ENCODE measurements at places on chromosomes 11 and 22.

GRCh38 chr11:230431-230830 lies 5.7 kb downstream of the SIRT3 start:
- DNase-seq = no peak

GRCh38 chr11:69005631-69006368 lies 7.2 kb downstream of the MRGPRF start:
- no peak for DNase-seq

- DNase-seq = no peak
Measured at GRCh38 chr11:80441821-80442220, 1001.0 kb upstream of the TENM4 start.

DNA sequence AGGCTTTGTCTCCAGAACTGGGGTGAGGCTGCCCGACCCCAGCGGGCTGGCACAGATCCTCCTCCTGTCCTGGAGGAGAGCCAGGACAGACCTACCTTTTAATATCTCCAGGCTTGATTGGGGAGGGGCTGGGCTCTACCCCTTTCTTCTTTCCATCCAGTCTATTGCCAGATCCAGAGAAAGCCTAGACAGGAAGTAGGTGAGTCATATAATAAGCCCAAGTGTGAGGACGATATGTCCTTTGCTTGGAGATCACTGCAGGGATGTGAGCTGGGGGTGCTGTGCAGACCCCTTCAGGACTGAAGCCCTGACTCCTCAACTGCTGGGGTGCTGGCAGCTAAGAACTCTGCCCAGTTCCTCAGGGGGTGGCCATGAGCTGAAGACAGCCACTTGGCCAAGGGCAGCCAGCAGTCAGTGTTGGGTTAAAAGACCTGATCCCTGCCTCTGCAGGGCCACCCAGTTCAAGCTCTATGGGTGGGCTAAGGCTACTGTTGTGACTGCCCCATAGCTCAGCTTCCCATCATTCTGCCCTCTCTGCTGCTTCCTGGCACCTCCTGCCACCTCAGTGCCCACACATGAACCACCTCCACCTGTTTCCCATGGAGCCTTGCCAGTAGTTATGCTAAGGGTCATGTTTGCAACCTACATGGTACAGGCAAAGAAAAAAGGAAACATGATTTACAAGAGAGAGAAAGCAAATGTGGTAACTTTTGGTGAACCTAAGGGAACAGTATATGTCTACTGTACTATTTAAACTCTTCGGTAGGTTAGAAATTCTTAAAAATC lies 8.3 kb upstream of the C22orf39 start:
- no peak for DNase-seq

- no peak for DNase-seq
Measured at GRCh38 chr22:42296381-42296853, 26.0 kb upstream of the TCF20 start.

DNA sequence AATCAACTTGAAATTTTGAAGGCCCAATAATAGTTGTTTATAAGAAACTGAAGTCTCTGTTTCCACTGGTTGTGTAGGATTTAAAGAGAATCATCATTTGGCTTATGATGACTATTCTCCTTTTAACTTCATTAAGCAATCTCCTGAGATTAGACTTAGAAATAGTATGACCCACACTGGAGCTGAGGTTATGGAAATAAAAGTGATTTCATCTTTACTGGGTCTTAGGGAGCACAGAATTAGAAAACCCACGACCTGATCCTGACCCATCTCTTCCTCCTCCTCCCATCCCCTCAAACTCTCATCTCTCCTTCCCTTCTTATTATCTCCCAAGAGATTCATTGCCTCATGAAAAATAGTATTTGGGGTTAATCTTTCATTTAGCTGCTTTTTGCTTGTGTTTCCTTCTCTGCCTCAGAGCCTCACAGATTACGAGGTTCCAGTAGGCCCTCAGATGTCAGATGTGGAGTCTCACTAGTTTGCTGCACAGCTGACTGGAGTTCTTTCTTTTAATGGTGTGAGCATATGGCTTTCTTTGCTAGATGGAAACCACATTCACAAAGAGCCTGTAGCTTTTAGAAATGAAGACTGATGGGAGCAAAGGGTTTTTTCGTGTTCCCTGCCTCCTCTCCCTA lies 85.0 kb downstream of the ALX4 start:
- no peak for DNase-seq

DNA sequence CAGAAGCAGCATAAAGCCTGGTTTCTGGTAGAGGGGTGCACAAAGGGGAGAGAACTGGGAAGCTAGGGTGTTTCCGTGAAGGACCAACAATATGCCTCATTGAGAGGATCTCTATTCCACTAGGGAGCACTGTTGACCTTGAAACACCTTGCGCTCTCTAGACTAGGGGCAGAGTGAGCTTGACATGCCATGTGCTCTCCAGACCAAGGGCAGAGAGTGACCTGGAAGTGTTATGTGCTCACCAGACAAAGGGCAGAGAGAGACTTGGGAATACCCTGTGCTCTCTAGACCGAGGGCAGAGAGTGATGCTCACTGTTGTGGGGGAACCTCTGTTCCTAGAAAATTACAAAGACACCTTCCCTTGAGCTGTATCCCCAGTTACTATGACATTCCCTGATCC lies 15.2 kb upstream of the EI24 start:
- no peak for DNase-seq

- DNase-seq = no peak
Measured at GRCh38 chr11:14687456-14687855, 43.9 kb downstream of the PDE3B start.

DNA sequence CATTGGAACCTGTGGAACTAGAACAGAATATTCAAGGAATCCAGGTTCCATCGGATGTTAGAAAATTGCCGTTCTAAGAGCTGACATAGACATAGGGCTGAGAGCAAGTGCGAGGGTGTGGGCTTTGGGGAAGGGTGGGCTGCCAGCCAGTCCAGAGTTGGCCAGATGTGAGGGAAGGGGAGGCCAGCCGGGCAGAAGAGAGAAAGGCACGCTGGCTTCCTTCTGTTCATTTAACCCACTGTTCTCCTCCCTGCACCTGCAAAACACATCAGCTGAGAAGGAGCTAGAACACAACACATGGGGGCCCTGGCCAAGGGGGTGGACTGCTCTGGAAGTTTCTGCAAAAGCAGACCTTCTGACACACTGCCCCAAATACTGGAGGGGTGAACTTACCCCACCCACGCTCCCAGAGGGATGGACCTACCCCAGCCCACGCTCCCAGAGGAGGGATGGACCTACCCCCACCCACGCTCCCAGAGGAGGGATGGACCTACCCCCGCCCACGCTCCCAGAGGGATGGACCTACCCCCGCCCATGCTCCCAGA lies 98.0 kb downstream of the SHANK2 start:
- DNase-seq = no peak

GRCh38 chr11:77602381-77603088 lies 12.8 kb downstream of the AQP11 start:
- DNase-seq = peak; percentile 10

GRCh38 chr11:100602716-100603115 lies 84.4 kb upstream of the ARHGAP42 start:
- DNase-seq = no peak

GRCh38 chr22:33606504-33606903 lies 313.8 kb downstream of the LARGE1 start:
- no peak for DNase-seq

DNA sequence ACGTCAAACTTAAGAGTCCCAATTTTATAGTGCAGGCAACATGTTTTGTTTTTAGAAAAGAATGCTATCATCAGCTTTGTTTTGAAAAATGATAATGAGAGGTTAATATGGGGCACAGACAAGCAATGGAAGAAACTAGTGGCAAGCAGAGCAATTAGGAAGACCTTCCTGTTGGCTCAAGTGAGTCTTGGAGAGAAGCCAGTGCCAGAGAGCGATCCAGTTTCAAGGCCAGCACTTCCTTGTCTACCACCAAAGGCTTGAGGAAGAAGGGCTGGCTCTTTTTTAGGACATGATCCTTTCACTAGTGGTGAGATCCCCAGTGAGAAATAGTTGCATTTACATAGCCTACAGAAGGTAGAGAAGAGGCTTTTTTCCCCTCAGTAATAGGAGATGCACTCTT lies 1340.7 kb downstream of the LRRC4C start:
- no peak for DNase-seq

DNA sequence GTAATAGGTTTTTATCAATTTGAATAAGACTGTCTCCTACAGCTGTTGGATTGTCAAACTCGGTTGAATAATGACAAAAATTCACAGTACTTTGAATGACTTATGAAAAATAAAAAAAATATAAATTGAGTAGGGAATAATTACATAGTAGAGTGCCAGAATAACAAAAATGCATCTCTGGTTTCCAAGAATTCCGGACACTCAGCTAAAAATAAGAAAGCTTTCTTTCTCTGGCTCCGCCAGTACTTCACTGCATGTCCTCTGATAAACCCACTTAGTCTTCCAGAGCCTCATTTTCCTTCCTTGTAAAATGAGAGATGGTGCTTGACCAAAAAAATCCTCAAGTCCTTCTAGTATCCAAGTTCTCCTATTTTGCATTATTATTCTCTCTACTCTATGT lies 374.6 kb upstream of the LUZP2 start:
- no peak for DNase-seq

DNA sequence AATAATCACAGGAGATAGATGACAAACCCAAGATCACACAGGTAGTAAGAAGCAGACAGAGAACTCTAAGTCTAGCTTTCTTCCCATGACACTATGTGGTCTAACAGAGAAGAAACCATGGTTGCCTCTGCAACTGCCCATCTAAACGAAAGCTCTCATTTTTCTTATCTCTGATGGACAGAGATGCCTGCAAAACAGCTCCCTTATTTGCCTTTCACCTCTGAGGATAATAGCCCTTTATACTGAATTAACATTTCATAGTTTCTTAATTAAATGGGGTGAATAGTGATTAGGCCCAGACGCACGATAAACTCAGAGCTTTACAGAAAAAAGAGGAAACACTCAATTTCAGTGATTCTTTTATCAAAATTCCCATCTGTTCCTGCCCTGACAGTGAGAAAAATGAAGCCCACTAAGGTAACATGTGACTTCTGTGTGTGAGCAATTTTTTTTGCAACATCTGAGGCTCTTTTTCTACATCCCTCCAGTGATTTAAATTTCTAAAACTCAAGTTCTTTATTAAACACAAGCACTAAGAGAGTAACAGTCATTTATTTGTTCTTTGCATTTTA lies 24.6 kb downstream of the OR2AG2 start:
- no peak for DNase-seq

GRCh38 chr11:12086271-12087074 lies 23.9 kb upstream of the MICAL2 start:
- peak; percentile 50 for DNase-seq

GRCh38 chr22:23224846-23225245 lies 44.5 kb downstream of the BCR start:
- DNase-seq = no peak

DNA sequence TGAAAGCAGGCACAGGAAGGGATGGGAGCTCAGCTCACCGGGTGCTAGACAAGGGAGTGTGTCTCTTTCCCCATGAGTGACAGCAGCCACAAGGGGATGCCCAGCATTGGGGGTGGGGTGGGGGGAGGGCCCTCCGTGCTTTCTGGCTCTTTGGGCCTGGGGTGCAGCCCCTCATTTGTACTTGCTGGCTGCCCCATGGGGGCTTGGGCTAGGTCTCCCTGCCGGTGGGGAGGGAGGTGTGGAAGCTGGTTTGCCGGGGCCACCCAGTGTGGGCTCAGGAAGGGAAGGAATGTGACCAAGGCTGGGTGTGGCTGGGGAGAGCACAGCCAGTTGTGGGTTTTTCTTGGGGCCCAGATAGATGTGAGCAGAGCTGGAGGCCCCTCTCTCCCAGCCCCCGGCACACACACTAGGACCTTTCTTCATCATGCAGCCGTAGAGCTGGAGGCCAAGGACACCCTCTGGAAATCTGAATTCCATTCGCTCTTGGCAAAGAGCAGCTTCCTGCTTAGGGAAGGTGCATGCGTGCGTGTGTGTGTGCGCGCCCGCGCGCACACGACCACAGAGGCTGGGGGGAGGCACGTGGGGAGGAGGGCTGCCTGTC lies 25.8 kb downstream of the KCNQ1OT1 start:
- no peak for DNase-seq

DNA sequence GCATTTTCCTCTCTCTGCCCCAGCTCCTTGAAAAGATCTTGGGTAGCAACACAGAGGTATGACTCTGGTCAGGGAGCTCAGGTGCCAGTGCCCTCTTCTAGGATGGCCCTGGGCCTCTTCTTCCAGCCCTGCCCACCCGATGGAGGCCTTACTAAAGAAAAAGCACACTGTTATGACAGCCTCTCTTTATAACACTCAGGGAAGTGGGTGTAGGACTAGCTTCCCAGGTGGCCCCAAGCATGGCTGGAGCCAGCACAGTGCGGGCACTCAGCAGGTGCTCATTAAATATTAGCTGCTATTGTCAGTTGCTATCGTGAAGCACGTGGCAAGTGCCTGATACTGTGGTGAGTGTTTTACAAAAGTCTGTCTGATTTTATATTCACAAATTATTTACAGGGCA lies 127.2 kb upstream of the B3GAT1 start:
- no peak for DNase-seq

GRCh38 chr11:101666916-101667315 lies 83.1 kb upstream of the TRPC6 start:
- DNase-seq = no peak

DNA sequence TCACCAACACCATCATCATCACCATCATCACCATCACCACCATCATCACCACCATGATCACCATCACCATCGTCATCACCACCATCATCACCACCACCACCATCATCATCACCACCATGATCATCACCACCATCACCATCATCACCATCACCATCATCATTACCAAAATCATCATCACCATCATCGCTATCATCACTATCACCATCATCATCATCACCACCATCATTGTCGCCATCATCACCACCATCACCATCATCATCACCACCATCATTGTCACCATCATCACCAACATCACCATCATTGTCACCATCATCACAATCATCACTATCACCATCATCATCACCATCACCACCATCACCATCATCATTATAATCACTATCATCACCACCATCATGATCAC lies 893.5 kb downstream of the TBC1D22A start:
- no peak for DNase-seq

All from suppressor macrophage treated with lipopolysaccharide for 4 hours (primary cell).